ENCODE measurements at places on chromosomes 1 and 21. TPM values are rescaled to one million over a fixed set of nuclear protein-coding genes. Genes with fewer than 3 reads are reported as not detected.

- no peaks in the 10 kb centered on the region for H3K27me3 ChIP-seq
- no peak for DNase-seq
- no peaks in the 10 kb centered on the region for H3K36me3 ChIP-seq
- H3K4me3 ChIP-seq, result no peak overlapping the region
- H3K4me1 ChIP-seq, result no peaks in the 10 kb centered on the region
Observed at GRCh38 chr1:221837896-221838295, 96.0 kb upstream of the DUSP10 start.

DNA sequence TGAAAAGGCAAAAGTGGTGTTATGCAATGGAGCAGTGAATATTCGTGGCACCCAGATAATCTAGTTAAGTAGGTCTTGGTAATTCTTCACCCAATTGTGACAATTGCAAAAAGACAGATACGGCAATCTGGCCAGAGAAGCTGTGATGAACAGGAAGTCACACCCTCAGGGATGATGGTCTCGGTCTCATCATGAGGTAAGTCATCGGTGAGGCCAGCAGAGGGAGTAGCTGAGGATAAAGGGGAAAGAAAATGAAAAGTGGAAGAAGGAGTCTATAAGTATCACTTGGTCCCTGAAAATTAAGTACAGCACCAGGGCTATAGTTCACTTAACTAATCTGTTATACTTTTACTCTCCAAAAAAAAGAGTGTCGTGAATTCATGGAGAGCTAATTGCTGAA lies 258.8 kb upstream of the NCAM2 start:
- no peak overlapping the region for H3K4me3 ChIP-seq
- no peaks in the 10 kb centered on the region for H3K27me3 ChIP-seq
- no peak for DNase-seq
- no peak overlapping the region for H3K27ac ChIP-seq
- no peaks in the 10 kb centered on the region for H3K36me3 ChIP-seq

GRCh38 chr21:14273736-14274538 lies 58.0 kb downstream of the RBM11 start:
- DNase-seq, result peak; percentile 62
- H3K4me3 ChIP-seq, result no peak overlapping the region
- no peaks in the 10 kb centered on the region for H3K4me1 ChIP-seq
- no peaks in the 10 kb centered on the region for H3K36me3 ChIP-seq
- H3K27ac ChIP-seq, result no peak overlapping the region

DNA sequence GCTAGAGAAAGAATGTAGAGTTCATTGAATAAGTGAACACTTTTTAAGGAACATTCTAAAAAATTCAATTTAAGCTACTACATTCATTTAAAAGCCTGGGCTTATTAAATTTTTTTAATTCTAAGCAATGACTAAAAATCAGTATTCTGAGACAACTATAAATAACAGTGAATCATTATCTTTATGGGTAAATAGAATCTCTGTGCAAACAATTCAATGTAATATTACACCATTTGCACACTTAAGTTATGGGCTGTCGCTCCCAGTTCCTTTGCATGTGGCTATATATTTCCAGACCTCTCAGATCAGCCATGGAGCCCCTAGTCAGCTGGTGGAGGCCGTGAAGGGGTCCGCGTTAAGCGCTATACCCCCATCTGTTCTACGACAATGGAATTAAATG lies 65.1 kb downstream of the KCNK1 start:
- no peak overlapping the region for H3K27ac ChIP-seq
- no peak overlapping the region for H3K4me3 ChIP-seq
- no peaks in the 10 kb centered on the region for H3K27me3 ChIP-seq
- no peak for DNase-seq
- H3K36me3 ChIP-seq, result no peaks in the 10 kb centered on the region

DNA sequence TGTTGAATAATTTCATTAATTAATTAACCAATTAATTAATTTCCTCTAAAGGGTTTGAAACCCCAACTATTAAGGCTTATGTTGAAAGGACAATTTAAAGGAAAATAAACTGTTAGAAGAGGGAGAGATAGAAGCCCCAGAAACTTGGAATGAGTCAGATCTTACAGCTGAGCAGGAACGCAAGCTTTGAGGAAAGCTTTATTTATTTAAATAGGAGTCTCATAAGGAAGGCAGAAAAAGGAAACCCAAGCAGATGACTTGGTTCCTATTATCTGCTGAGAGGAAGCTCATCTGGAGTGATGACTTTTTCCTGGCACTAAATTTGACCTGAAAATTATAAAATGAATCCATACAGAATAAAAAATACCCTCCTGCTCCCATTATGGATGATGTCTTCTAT lies 105.1 kb downstream of the ROR1 start:
- H3K4me3 ChIP-seq, result no peak overlapping the region
- H3K4me1 ChIP-seq, result no peaks in the 10 kb centered on the region
- no peaks in the 10 kb centered on the region for H3K27me3 ChIP-seq
- DNase-seq, result no peak
- H3K27ac ChIP-seq, result no peak overlapping the region

- H3K27me3 ChIP-seq, result no peaks in the 10 kb centered on the region
- peak overlapping the region; percentile 83 for H3K27ac ChIP-seq
- no peaks in the 10 kb centered on the region for H3K36me3 ChIP-seq
- no peak overlapping the region for H3K4me3 ChIP-seq
- DNase-seq, result peak; percentile 69
- peaks cover 7% of the 10 kb centered on the region for H3K4me1 ChIP-seq
Observed at GRCh38 chr1:224203243-224204016, 20.4 kb downstream of the DEGS1 start.

DNA sequence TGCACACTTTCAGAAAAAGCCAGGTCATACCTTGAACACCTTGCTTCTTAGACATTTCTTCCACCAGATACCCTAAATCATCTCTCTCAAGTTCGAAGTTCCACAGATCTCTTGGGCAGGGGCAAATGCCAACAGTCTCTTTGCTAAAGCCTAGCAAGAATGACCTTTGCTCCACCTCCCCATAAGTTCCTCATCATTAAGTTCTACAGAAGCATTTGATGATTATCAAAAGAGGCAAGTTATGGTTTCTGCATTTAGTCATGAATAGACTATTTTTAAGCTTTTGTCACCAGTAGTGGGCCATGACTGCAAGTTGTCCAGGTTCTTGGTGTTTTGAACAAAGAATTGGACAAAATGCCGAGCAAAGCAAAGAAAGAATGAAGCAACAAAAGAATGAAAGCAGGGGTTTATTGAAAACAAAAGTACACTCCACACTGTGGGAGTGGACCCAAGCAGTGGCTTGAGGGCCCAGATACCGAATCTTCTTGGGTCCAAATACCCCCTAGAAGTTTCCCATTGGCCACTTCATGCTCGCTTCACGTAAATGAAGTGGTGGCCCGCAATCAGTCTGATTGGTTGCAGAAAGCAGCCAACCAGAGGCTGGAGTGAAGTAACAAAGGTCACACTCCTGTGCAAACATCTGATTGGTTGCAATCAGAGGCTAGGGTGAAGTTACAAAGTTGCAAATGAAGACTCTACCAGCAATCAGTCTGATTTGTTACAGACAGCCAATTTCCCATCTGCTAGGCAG lies 9.8 kb upstream of the EGLN1 start:
- no peak for DNase-seq
- no peaks in the 10 kb centered on the region for H3K27me3 ChIP-seq
- no peaks in the 10 kb centered on the region for H3K4me1 ChIP-seq
- H3K36me3 ChIP-seq, result no peaks in the 10 kb centered on the region
- no peak overlapping the region for H3K27ac ChIP-seq
- H3K4me3 ChIP-seq, result no peak overlapping the region

NECTIN4 gene
- 56.3 TPM for total RNA-seq

MYCL gene
- 0.32 TPM for total RNA-seq

RSPO1 gene
- 6.9 TPM for total RNA-seq

HSD3B2 gene
- not detected for total RNA-seq

C1orf87 gene
- total RNA-seq, result not detected

Data from breast epithelium (tissue), 4 donors.